ENCODE measurements at places on chromosomes 4 and X.

GRCh38 chr4:169024762-169025161 lies 14.7 kb upstream of the CBR4 start:
- no peak for DNase-seq

GRCh38 chr4:47729131-47729680 lies 108.7 kb downstream of the CORIN start:
- no peak for DNase-seq

GRCh38 chr4:100369871-100370270 lies 148.0 kb downstream of the EMCN start:
- DNase-seq: no peak

- DNase-seq: no peak
These were observed 38.2 kb upstream of the DCTD start for GRCh38 chr4:182955411-182955810.

DNA sequence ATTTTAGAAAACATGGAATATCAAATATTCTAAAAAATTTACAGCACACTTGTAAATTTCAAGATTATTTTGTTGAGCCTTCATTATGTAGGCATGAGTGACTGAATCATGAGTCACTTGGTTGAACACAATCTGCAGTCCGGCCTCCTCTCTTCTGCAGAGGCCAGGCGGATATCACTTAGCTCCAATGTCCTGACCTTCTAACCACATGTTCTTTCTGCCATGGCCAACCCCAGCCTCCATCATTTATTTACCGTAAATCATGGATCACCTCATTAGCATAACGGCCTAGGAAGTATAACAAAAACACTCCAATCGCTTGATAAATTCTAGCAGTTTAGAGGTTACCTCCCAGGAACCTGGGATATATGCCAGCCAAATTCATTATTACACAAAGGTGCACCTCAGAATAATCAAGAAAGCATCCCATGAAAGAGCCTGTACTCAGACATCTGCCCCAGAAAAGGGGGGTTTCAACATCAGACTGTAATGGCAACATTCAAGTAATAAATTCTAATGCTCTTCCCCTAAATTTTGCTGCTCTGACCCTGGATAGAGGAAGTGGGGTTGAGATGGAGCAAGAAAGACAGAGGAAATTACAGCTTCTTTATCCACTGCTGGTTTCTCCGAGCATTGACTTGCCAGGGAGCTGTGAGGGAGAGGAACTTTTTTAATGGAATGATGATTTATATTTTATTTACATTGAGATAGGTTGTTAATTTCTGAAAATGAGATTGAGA lies 2153.6 kb upstream of the AGA start:
- no peak for DNase-seq

- DNase-seq: no peak
These were observed 151.9 kb upstream of the PLAC1 start for GRCh38 chrX:134810211-134810610.

DNA sequence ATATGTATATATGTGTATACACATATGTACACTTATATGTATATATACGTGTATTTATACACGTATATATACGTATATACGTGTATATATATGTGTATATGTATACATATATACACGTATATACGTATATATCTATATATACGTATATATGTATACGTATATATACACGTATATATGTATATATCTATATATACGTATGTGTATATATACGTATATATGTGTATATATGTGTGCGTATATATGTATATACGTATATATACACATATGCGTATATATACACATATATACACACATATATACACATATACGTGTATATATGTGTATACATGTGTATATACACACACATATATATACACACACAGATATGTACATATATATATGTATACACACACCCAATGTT lies 348.0 kb upstream of the LCORL start:
- no peak for DNase-seq

- no peak for DNase-seq
These were observed 70.7 kb upstream of the PPP3CA start for GRCh38 chr4:101418055-101418454.

DNA sequence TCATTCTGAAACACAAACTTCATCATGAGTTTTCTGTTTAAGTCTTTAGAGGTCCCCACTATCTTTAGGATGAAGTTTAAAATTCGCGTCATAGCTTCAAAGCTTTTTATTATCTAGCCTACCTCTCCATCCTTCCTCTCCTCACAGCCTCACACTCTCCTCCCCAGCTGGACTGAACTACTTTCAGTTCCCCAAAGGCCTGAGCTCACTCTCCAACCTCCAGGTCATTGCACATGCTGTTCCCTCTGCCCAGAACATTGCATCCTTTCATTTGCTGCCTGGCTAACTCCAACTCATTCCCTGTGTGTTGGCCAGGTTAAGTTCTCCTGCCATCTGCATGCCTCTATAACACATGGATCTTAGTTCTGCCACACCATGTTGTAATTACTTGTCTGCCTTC lies 2.9 kb upstream of the OTUD5 start:
- DNase-seq: no peak

GRCh38 chr4:168598191-168598590 lies 101.3 kb downstream of the PALLD start:
- DNase-seq: no peak

GRCh38 chr4:102567427-102567826 lies 66.3 kb downstream of the NFKB1 start:
- no peak for DNase-seq

GRCh38 chrX:134654398-134655012 lies 3.8 kb downstream of the PLAC1 start:
- DNase-seq: no peak

- no peak for DNase-seq
These were observed 202.3 kb downstream of the PPP3CA start for GRCh38 chr4:101145021-101145420.

DNA sequence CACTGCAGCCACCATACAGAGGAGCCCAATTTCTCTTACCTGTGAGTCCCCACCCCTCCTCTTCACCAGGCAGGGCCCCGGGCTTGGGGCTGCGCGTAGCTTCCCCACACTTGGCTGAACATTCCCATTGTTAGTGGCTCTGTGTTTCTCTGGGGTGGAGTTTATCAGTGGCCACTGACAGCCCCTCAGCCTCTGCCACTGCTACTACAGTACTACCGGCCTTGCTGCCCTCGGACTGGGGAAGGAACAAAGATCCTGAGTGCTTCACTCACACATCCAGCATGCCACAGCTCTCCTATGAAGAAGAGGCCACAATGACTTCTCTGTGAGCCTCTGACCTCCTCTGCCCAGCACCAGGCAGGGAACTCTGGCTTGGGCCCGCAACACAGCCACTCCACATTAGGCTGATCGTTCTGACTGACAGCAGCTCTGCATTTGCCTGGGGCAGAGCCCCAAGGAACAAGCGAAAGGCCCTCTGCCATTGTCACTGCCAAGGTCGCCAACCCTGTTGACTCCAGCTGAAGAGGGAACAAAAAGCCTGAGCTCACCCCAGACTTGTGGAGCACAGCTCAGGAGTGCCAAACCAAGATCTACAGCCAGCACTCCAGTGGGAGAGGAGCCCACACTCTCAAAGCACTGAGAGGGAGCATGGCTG lies 24.0 kb downstream of the ABCB7 start:
- no peak for DNase-seq

DNA sequence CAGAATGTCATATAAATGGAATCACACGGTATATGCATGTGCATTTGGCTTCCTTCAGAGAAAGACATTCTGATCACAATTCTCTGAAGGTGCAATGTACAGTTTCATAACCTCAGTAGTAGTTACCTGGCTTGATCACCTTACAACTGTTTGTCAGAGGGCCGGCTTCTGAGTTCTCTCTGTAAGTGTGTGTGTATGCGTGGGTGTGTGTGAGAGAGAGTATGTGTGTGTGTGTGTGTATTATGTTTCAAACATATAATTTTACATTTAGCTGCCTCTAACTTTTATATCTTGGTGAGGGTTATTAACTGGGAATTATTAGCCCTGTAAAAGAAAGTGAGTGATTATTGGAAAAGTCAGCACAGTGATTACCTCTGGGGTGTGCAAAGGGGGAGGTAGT lies 8.0 kb upstream of the LOC101059915 start:
- DNase-seq: no peak

- peak; percentile 13 for DNase-seq
These were observed at the start of gene EREG for GRCh38 chr4:74364652-74365491. TSS of gene EREG (plus strand) at chr4:74365145. CDS start at chr4:74365309, 164 bp downstream.

DNA sequence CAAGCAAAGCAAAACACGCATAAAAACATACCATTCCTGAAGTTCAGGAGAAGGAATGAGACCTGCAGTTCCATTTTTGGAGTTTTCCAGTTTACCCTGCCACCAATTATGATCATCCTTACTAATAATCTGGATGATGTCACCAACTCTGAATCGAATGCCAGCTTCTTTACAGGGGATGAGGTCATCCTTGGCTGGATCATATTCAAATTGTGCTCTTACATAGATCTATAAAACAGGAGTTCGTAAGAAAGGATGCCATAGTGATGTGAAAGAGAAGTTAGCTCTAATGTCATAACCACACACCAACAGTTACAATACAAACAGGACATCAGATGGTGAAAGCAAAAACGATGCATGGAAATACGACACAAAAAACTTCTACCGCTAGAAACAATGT lies 106.5 kb downstream of the NYX start:
- no peak for DNase-seq

DNA sequence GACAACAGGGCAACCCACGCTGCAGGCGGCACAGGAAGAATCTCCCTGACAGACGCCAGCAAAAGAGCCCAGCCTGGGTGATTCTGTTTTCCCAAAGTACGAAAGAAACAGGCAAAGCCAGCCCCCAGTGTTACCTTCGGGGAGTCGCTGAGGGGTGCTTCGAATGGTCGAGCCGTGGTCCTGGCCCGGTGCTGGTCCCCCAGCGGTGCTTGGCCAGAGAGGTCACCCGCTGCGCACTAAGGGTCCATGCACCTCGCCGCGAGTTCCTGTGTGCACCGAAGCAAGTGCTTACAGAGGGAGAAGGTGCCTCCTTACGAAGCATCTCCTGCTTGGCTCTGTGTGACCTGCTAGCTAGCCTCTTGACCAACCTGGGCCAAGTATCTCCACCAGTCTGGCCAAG lies 77.1 kb downstream of the HMX1 start:
- no peak for DNase-seq
